CD4-positive, alpha-beta T cell treated with Interleukin-1 beta for 1 hour (primary cell): ENCODE measurements at places on chromosomes 1 and 21.

DNA sequence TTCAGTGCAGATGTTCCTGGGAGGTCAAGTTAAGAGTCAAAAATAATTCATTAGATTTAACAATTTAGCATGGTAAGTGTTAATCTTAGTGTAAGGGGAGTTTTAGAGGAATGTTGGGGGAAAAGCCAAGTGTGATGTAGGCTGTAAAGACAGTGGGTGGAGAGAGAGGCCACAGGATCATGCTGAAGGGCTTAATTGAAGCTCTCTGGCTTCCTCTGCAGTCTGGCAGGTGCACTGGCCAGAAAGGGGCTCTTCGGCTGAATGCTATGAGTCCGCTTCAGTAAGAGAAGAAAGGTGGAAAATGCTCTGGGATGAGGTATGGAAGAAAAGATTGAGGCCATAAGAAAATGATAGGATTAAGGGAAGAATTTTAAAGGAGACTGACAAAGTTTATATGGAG, 3.0 kb downstream of the BRDT start:
- DNase-seq, result no peak

DNA sequence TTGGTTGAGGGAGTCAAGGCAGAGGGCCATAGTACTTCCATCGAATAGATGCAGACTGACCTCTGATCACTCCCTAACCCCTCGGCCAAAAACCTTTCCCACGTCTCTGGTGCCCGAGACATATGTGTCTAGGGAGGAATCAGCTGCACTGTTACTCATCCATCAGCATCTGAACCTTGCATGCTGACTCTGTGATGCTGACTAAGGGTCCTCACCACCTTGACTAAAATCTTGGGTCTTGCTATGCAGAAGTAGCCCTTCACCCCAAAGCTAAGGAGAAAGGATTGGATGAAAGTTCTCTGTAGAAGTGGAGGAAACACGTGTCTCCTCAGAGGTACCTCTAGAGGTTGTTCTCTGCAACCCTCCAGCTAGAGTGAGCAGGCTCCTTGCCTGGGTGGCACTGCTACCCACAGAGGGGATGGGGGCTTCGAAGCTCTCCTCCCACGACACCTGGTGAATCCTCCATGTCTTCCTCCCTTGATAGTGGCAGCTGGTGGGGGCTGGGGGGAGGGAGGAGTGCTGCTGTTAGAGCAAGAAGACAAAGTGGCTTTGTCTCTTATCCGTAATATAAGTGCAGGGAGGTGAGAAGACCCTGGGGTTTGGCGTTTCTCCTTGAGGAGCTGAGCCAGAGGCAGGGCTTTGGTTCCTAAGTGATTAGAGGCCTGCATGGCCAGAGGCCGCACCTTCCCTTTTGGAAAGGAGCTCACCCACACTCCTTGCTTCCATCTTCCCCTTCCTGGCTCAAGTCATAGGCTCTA, 45.1 kb downstream of the ATP2B4 start:
- DNase-seq, result no peak

- DNase-seq, result no peak
These were observed 129.7 kb downstream of the DUSP10 start for GRCh38 chr1:221612047-221612777.

DNA sequence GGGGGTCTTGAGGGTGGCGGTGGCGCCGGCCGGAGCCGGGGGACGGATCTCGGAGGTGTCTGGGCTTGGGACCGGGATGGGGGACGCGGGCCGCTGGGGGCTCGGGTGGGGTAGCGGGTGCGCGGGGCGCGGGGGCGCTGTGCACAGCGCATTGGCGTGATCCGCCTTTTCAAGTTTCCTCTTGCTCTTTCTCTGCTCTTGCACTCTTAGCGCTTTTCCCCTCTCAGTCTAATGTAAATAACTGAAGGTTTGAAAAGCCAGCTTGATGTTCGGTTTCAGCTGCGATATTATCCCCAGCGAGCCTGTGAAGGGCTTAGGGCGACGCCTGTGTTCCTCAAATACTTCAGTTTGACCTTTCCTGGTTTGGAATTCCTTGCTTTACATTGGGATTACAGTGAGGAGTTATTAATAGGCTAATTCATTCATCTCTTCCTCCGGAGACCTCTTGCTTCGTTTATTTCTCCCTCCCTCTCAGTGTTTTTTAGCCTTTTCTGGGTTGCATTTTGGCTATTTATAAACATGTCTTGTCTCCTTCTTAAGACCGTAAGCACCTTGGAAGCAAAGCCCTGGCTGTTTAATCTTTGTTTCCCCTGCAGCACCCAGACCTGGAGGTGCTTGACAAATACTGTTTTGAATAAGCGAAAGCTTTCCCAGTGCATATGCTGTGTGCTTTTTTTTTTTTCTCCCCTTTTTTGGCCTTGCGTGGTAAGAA, 693 bp downstream of the RAB4A start:
- DNase-seq, result peak; percentile 44

GRCh38 chr1:240234485-240235210, 143.0 kb downstream of the FMN2 start:
- DNase-seq, result no peak
